ENCODE measurements at places on chromosomes 5 and 9. TPM values are rescaled to one million over a fixed set of nuclear protein-coding genes. Genes with fewer than 3 reads are reported as not detected.

DNA sequence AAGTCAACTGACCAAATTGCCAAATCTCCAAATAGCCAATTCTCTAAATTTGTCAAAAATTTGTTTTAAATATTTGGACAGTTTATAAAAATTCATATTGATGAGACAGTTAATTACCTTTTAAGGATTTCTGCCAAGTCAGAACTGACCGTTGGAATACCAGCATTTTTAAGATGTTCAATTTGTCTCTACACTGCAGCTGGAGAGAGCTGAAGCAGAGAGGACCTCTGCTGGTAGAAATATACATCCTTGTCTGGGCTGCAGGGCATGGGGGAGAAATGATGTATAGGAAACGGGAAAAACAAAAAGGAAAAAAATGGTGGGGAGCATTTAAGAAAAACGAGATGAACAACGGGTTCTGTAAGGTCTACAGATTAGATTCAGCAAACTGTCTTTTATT, 16.8 kb downstream of the NR6A1 start:
- H3K27ac ChIP-seq, result no peak overlapping the region
- H3K27me3 ChIP-seq, result no peaks in the 10 kb centered on the region
- H3K4me3 ChIP-seq, result no peak overlapping the region
- peaks cover 49% of the 10 kb centered on the region for H3K4me1 ChIP-seq
- DNase-seq, result no peak
- H3K36me3 ChIP-seq, result no peaks in the 10 kb centered on the region

DNA sequence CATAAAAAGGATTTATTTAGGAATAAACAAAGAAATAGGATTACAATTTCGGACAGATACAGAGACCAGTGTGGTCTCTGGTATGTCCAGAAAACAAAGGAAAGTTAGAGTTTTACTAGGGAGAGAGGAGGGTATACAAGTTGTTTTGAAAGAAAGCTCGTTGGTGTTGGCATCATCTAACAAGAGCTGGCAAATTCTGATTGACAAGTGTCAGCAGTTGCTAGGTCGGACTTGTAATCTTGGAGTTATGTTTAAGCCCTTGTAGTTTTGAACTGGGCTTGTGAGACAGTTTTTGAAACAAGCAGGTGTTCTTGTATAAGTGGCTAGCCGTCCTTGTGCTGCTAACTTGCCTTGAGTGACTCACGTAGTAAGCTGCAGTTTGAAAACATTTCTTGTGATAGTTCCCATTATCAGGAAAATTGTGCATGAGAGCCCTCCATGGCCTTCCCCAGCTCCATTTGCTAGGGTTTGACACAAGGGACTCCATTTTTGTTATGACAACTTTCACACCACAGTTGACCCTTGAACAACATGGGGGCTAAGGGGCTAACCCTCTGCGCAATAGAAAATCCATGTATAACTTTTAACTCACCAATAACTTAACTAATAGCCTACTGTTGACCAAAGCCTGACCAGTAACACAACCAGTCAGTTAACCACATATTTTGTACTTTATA, 48.1 kb downstream of the ZNF622 start:
- no peak for DNase-seq
- no peak overlapping the region for H3K4me3 ChIP-seq
- no peaks in the 10 kb centered on the region for H3K36me3 ChIP-seq
- H3K4me1 ChIP-seq, result peaks cover 12% of the 10 kb centered on the region
- no peaks in the 10 kb centered on the region for H3K27me3 ChIP-seq
- no peak overlapping the region for H3K27ac ChIP-seq

The SLCO6A1 gene
- total RNA-seq, result not detected

The LHX3 gene
- not detected for total RNA-seq

The UBE2QL1 gene
- 0.83 TPM for total RNA-seq

The OTP gene
- not detected for total RNA-seq

The DDX4 gene
- not detected for total RNA-seq

GRCh38 chr5:4197151-4197550, 601.5 kb downstream of the IRX1 start:
- no peak overlapping the region for H3K27ac ChIP-seq
- no peaks in the 10 kb centered on the region for H3K36me3 ChIP-seq
- H3K4me3 ChIP-seq, result no peak overlapping the region
- H3K4me1 ChIP-seq, result peaks cover 43% of the 10 kb centered on the region
- no peak for DNase-seq

GRCh38 chr5:116531635-116532034, 43.0 kb downstream of the SEMA6A start:
- H3K36me3 ChIP-seq, result no peaks in the 10 kb centered on the region
- H3K27ac ChIP-seq, result peak overlapping the region; percentile 35
- peaks cover 97% of the 10 kb centered on the region for H3K4me1 ChIP-seq
- no peak overlapping the region for H3K4me3 ChIP-seq
- no peak for DNase-seq

The HSD17B3 gene
- total RNA-seq, result not detected

DNA sequence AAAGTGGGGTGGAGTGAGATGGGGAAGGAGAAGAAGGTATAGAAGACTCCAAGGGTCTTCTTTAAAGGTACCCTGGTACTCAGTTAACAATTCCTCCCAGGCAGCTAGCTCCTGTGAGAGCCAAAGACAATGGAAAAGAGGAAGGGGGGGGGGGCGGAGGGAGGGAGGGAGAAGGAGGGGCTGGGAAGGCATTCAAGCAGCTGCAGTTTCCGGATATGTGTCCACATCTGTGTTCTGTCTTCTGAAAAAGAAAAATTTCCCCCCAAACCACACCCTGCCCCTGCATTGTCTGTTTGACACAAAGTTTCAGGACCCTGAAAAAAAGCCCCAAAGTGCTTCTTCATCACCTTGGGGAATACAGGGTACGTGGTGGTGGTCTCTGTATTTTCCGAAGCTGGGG, 11.1 kb downstream of the SPRY4 start:
- H3K27me3 ChIP-seq, result no peaks in the 10 kb centered on the region
- DNase-seq, result no peak
- H3K4me3 ChIP-seq, result peak overlapping the region; percentile 26
- no peak overlapping the region for H3K27ac ChIP-seq
- H3K4me1 ChIP-seq, result peaks cover 86% of the 10 kb centered on the region
- H3K36me3 ChIP-seq, result peaks cover 83% of the 10 kb centered on the region

GRCh38 chr9:27423915-27424710, 100.0 kb upstream of the IFNK start:
- DNase-seq, result no peak
- H3K27me3 ChIP-seq, result no peaks in the 10 kb centered on the region
- H3K4me1 ChIP-seq, result peaks cover 29% of the 10 kb centered on the region
- no peak overlapping the region for H3K27ac ChIP-seq
- no peaks in the 10 kb centered on the region for H3K36me3 ChIP-seq

DNA sequence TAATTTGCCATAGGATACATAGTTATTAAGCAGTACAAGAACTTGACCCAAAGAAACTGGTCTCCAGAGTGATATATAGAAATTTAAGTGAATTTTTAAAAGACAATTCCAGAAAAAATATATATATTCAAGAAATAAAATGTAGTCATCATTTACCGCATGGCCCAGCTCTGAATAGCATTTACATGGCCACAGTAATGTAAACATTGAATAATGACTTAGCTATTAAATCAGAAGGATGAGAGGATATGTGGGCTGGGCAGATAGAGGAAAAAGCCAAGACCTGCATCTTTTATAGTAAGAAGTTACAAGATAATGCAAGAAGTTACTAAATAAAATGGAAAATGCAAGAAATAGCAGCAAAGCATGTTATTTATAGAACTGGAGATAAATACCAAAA, 405.2 kb upstream of the WWC1 start:
- no peak for DNase-seq
- no peaks in the 10 kb centered on the region for H3K27me3 ChIP-seq

Data from GM23338 (cell line).